ENCODE measurements at places on chromosomes 13 and 19.

- DNase-seq: peak; percentile 21
These were observed 2.3 kb downstream of the UPF1 start for GRCh38 chr19:18833849-18834643.

- no peak for DNase-seq
These were observed at the start of gene KLHL26 for GRCh38 chr19:18636969-18637629. Gene KLHL26 (plus strand): TSS chr19:18637028. CDS start chr19:18637055, 27 bp downstream.

DNA sequence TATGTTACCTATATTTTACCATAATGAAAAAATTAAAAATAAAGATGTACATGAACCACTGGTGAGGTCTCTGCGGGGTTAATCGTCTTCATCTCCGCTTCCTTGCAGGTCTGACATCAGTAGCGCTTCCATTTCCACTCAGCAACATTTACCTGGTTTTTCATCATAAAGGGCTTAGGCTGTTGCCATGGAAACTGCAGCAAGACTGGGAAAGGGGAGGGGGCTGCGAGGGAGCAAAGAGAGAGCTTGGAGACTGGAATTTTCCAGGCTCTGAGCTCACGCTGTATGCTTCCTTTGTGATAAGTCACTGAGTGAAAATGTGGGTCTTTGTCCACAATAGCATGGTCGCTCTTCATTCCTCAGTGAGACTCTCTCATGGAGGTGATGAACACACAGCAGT is 136.6 kb upstream of the USP29 start:
- DNase-seq: no peak

- no peak for DNase-seq
These were observed 11.5 kb downstream of the CCDC124 start for GRCh38 chr19:17944301-17944700.

GRCh38 chr13:80093888-80094287 is 247.0 kb downstream of the SPRY2 start:
- no peak for DNase-seq

DNA sequence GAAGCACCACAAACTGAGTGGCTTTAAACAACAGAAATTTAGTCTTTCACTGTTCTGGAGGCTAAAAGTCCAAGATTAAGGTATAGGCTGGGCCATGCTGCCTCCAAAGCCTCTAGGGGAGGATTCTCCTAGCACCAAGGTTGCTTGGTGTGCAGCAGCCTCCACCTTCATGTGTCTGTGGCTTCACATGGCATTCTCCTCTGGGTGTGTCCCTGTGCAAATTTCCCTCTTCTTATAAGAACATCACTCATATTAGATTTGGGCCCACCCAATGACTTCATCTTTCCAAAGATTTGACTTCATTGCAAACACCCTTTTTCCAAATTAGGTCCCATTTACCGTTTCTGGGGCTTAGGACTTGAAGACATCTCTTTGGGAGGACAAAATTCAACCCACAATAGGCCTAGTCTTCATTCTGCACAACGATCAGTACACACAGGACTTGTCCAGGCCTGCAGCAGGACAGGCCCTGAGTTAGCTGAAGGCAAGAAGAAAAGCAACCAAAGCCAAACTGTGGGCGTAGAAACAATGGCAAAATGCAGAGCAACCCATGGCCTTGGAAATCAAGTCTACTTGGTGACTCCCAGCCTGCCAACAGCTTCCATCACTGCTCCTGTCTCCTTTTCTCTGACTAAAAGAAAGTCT is 521.2 kb upstream of the NBEA start:
- no peak for DNase-seq

DNA sequence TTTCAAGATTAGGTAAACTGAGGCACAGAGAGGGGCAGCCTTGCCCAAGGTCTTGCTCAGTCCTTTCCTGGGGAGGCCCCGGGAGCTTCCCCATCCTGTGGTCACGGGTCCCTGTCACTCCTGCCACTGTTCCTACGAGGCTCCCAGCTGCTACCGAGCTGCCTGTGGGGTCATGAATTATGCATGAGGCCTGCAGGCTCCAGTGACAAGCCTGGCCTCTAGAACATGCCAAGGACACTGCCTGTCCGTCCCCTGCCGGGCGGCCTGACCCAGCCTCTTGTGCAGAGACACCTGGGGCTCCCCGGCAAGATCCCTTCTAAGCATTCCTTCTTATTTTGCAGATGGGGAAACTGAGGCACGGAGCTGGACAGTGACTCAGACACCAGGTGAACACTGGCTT is 2.7 kb downstream of the FCHO1 start:
- DNase-seq: no peak

GRCh38 chr13:41905600-41906254 is 55.2 kb downstream of the VWA8 start:
- no peak for DNase-seq

GRCh38 chr13:108508263-108508662 is 121.1 kb upstream of the MYO16 start:
- DNase-seq: no peak

GRCh38 chr19:47776568-47776967 is 1.9 kb upstream of the SELENOW start:
- no peak for DNase-seq

- DNase-seq: no peak
These were observed 121.2 kb downstream of the SHISA2 start for GRCh38 chr13:25930653-25931052.
